Spleen (tissue), 13 donors: ENCODE measurements at places on chromosomes 4 and X.

DNA sequence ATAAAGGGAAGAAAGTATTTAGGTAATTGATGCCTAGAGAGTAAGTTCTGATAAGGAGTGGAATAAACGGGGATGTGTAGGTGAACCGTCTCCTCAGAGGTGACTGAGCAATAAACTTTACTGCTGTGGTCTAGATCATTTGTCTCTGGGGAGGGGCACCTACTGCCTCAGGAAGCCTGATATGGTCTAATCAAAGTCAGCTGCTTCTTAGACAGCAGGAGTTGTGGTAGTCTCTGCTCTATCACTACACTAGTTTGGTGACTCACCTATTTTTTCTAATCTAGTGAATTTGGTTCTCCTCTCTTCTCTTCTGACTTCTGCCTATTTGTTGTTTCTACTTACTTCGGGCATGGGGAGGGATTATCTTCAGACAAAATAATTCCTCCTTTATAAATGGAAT, 95.1 kb upstream of the STIM2 start:
- H3K4me1 ChIP-seq: peaks cover 7% of the 10 kb centered on the region
- no peak overlapping the region for H3K27ac ChIP-seq
- no peaks in the 10 kb centered on the region for H3K27me3 ChIP-seq
- DNase-seq: no peak

DNA sequence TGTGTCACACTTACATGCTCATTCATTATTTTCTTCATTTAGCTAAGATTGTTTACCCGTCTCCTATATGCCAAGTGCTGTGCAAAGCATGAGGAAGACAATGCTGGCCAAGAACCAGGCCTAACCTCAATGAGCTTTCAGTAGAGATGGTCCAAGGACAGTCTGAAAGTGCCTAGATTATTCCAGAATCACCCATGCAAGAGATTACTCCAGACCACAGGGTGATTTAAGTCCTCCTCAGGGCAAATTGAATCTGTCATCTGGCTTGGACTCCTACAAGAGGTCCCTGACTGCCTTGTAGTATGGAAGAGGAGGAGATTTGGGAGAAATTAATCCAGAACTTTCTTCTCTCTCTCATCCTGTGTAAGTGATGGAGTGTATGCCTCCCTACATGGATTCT, 99.4 kb upstream of the NDP start:
- H3K36me3 ChIP-seq: no peaks in the 10 kb centered on the region
- no peak for DNase-seq
- no peaks in the 10 kb centered on the region for H3K27me3 ChIP-seq
- H3K4me3 ChIP-seq: no peak overlapping the region
- no peak overlapping the region for H3K27ac ChIP-seq

DNA sequence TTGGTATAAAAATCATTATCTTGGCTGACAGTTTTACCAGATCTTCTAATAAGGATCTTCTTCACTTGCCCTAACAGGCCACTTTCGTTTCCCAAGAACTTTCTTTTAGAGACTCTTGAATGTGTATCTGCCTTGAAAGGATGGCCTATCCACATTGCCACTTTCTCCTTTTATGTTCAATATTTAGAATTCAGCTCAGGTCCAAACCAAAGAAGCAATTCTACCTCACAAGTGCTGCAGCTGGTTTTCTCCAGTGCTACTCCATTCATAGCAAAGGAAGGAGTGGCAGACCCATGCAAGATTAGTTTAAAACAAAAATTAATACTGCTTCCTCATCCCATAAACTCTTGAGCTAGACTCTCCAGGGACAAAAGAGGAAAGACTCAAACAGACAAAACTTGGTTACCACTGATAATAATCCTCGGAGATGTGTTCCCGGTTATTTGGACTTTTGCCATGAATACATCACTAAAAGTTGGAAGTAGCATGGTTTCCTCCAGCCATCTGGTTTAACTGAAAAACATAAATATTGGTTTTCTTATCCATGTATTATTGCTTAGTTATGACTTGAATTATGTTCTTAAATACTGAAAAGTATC, 401.8 kb downstream of the PABPC4L start:
- H3K4me1 ChIP-seq: no peaks in the 10 kb centered on the region
- no peak for DNase-seq
- H3K27me3 ChIP-seq: no peaks in the 10 kb centered on the region
- H3K36me3 ChIP-seq: no peaks in the 10 kb centered on the region

DNA sequence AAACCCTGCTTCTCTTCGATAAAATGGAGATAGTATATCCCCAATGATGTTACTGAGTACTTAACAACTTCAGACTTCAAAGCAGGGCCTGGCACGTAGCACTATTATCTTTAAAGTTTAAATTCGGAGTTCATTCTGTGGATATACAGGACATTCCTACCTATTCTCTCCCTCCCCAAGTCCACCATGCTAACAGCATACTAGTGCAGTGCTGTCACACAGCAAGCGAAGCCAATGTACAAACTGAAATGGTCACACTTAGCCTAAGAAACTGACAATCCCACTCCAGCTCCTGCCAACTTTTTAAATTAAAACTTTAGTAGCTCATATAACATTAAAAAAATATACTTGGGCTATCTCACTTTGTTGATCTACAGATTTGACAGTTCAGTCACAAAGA, 1.2 kb upstream of the DNAJB14 start:
- peaks cover 61% of the 10 kb centered on the region for H3K4me1 ChIP-seq
- H3K4me3 ChIP-seq: no peak overlapping the region
- H3K27me3 ChIP-seq: no peaks in the 10 kb centered on the region
- no peaks in the 10 kb centered on the region for H3K36me3 ChIP-seq
- peak overlapping the region; percentile 97 for H3K27ac ChIP-seq
- DNase-seq: no peak

- H3K4me1 ChIP-seq: no peaks in the 10 kb centered on the region
- no peak overlapping the region for H3K27ac ChIP-seq
- no peaks in the 10 kb centered on the region for H3K27me3 ChIP-seq
- DNase-seq: no peak
- H3K4me3 ChIP-seq: no peak overlapping the region
Measured at GRCh38 chrX:12929701-12930100, 23.3 kb downstream of the TLR8 start.

- H3K36me3 ChIP-seq: peaks cover 17% of the 10 kb centered on the region
- H3K27ac ChIP-seq: no peak overlapping the region
- no peak for DNase-seq
- no peak overlapping the region for H3K4me3 ChIP-seq
- no peaks in the 10 kb centered on the region for H3K4me1 ChIP-seq
- H3K27me3 ChIP-seq: peaks cover 4% of the 10 kb centered on the region
Measured at GRCh38 chrX:41522081-41522480, 74.9 kb downstream of the NYX start.

GRCh38 chr4:143343276-143343831, 6.7 kb downstream of the GAB1 start:
- DNase-seq: no peak
- H3K4me3 ChIP-seq: no peak overlapping the region
- H3K4me1 ChIP-seq: no peaks in the 10 kb centered on the region
- no peak overlapping the region for H3K27ac ChIP-seq
- no peaks in the 10 kb centered on the region for H3K36me3 ChIP-seq

DNA sequence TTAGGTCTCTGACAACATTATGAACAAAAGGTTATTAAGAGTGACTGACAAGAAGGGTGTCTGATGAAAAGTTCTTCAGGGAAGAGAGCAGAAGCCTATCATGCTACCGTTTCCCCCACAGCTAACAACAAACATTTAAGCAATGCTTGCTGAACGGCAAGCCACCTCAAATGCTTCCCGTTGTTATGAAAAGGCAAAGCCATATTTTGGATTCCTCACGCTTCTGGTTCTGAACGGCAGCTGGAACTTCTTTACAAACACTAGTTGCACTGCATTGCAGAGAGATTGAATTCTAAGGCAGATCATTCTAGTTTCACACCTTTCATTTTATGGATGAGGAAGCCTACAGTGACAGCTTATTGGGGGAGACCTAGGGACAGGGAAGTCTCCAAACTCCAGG, 48.6 kb upstream of the NAP1L5 start:
- H3K27ac ChIP-seq: no peak overlapping the region
- H3K4me3 ChIP-seq: no peak overlapping the region
- H3K27me3 ChIP-seq: no peaks in the 10 kb centered on the region
- no peak for DNase-seq
- H3K4me1 ChIP-seq: no peaks in the 10 kb centered on the region

- no peaks in the 10 kb centered on the region for H3K4me1 ChIP-seq
- DNase-seq: no peak
- H3K27ac ChIP-seq: no peak overlapping the region
- H3K36me3 ChIP-seq: no peaks in the 10 kb centered on the region
- no peaks in the 10 kb centered on the region for H3K27me3 ChIP-seq
- H3K4me3 ChIP-seq: no peak overlapping the region
Measured at GRCh38 chr4:5158825-5159224, 107.5 kb downstream of the STK32B start.

- no peaks in the 10 kb centered on the region for H3K27me3 ChIP-seq
- H3K4me3 ChIP-seq: no peak overlapping the region
- H3K27ac ChIP-seq: no peak overlapping the region
- no peaks in the 10 kb centered on the region for H3K4me1 ChIP-seq
- DNase-seq: no peak
Measured at GRCh38 chrX:151523351-151523750, 40.1 kb upstream of the PASD1 start.

GRCh38 chr4:84366161-84366560, 132.9 kb downstream of the NKX6-1 start:
- no peaks in the 10 kb centered on the region for H3K4me1 ChIP-seq
- DNase-seq: no peak
- no peaks in the 10 kb centered on the region for H3K27me3 ChIP-seq
- H3K4me3 ChIP-seq: no peak overlapping the region
- no peak overlapping the region for H3K27ac ChIP-seq
- no peaks in the 10 kb centered on the region for H3K36me3 ChIP-seq

GRCh38 chrX:50815120-50815519, 1.1 kb upstream of the SHROOM4 start:
- H3K27me3 ChIP-seq: peaks cover 34% of the 10 kb centered on the region
- H3K36me3 ChIP-seq: no peaks in the 10 kb centered on the region
- H3K4me1 ChIP-seq: no peaks in the 10 kb centered on the region
- no peak overlapping the region for H3K27ac ChIP-seq
- no peak overlapping the region for H3K4me3 ChIP-seq

GRCh38 chr4:17322514-17322913, 189.4 kb downstream of the QDPR start:
- peaks cover 12% of the 10 kb centered on the region for H3K4me1 ChIP-seq
- H3K27ac ChIP-seq: no peak overlapping the region
- DNase-seq: no peak
- no peaks in the 10 kb centered on the region for H3K36me3 ChIP-seq
- no peaks in the 10 kb centered on the region for H3K27me3 ChIP-seq

DNA sequence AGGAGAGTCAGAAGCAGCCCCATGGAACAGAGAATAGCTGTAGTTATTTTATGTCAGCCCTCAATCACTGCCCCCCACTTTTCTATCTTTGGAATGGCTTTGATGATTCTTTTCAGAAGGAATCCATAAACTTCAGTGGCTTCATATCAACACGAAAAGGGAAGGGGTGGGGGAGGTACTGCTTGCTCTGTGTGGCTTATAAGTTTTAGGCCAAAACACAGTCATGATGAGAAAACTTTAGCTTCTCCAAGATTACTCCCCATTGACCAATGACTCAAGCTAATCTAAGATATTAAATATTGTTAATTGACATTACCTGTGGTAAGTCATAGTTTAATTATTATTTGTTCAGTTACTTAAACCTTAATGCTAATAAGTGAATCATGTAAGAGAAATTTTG, 669.6 kb upstream of the FAM241A start:
- no peak for DNase-seq
- H3K4me1 ChIP-seq: no peaks in the 10 kb centered on the region
- no peak overlapping the region for H3K27ac ChIP-seq
- H3K36me3 ChIP-seq: no peaks in the 10 kb centered on the region
- H3K27me3 ChIP-seq: no peaks in the 10 kb centered on the region

DNA sequence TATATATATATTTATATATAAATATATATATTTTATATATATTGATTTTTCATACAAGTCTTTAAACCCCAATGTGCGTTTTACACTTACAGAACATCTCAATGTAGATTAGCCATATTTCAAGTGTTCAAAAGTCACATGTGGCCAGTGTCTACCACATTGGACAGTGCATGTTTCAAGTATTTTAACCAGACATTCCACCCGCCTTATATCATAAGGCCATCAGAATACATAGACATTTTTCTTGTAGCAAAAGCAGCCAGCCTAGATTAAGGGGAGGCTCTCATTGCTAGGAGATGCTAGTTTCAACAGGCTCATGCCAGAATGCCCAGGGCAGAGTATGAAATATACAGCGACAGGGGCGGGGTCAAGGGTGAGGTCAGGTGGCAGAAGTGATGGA, 202.0 kb downstream of the NR3C2 start:
- H3K27ac ChIP-seq: no peak overlapping the region
- no peak overlapping the region for H3K4me3 ChIP-seq
- H3K36me3 ChIP-seq: no peaks in the 10 kb centered on the region
- H3K4me1 ChIP-seq: no peaks in the 10 kb centered on the region

DNA sequence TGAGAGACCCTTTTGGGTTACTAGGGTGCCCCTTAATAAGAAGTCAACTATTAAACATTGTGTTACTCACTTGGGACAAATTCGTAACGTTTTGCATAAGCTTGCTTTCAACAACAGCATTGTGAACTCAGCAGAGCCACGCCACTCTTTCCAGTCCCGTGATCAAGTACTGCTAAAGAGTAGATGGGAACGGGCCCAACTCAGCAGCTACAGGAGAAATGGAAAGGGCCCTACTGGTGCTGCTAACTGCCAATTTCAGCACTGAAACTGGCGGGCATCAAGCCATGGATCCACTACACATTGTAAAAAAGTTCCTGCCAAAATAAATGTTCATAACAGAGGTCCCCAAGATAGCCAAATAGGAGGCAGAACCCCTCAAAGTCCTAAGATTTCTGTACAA, 19.0 kb upstream of the DHX15 start:
- peaks cover 4% of the 10 kb centered on the region for H3K27me3 ChIP-seq
- DNase-seq: no peak
- H3K4me3 ChIP-seq: no peak overlapping the region
- no peaks in the 10 kb centered on the region for H3K36me3 ChIP-seq
- H3K27ac ChIP-seq: no peak overlapping the region
- no peaks in the 10 kb centered on the region for H3K4me1 ChIP-seq

GRCh38 chrX:9560219-9560618, 95.4 kb downstream of the TBL1X start:
- no peak for DNase-seq
- H3K36me3 ChIP-seq: no peaks in the 10 kb centered on the region
- H3K4me1 ChIP-seq: no peaks in the 10 kb centered on the region
- no peak overlapping the region for H3K27ac ChIP-seq
- no peaks in the 10 kb centered on the region for H3K27me3 ChIP-seq

GRCh38 chr4:171714791-171715454, 98.3 kb upstream of the GALNTL6 start:
- H3K4me3 ChIP-seq: no peak overlapping the region
- no peak overlapping the region for H3K27ac ChIP-seq
- H3K27me3 ChIP-seq: no peaks in the 10 kb centered on the region
- no peaks in the 10 kb centered on the region for H3K4me1 ChIP-seq
- H3K36me3 ChIP-seq: no peaks in the 10 kb centered on the region

GRCh38 chr4:111466811-111467604, 678.2 kb upstream of the FAM241A start:
- H3K36me3 ChIP-seq: no peaks in the 10 kb centered on the region
- no peak overlapping the region for H3K4me3 ChIP-seq
- no peak overlapping the region for H3K27ac ChIP-seq
- no peaks in the 10 kb centered on the region for H3K27me3 ChIP-seq
- DNase-seq: no peak
